ENCODE measurements at places on chromosomes 13 and 19.

DNA sequence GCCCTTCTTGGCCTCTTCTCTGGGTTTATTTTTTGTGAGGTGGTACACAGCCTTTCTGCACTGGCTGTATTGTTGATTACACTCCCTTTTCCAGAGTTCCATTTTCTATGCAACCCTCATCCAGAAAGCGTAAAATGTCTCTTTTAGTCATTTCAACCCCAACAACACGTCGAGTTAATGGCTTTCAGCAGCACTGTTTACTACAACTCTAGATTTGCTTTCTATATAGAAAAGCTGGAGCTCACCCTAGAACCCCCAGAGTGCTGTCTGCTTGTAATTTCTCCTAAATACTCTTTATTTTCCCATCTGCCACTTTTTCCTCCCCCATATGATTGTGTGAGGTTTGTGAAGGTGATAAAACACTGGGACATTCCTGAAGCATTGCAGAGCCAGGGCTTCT lies 148.9 kb upstream of the TMTC4 start:
- no peak for DNase-seq

- no peak for DNase-seq
Measured at GRCh38 chr13:35953537-35954206, 177.5 kb downstream of the DCLK1 start.

DNA sequence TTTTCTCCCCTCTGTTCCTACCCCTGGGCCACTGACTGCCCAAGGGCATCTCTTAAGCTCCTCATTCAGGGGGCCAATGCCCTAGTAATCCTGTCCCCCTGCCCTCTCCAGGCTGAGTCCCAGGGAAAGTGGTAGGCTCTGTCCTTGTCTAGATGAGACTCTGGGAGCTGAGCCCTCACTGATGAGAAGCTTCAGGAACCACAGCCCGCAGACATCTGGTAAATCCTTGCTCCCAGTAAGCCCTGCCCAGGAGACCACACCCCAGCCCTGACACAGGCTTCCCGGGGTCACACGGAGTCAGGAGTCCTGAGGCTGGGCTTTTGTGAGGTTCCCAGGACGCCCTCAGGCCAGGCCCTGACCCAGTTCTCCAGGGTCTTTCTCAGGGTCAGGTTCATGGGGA lies 1.9 kb downstream of the CEACAM4 start:
- DNase-seq, result peak; percentile 45

GRCh38 chr19:35498220-35498619 lies 8.0 kb upstream of the KRTDAP start:
- no peak for DNase-seq

- no peak for DNase-seq
Measured at GRCh38 chr13:44876782-44877324, 112.4 kb downstream of the NUFIP1 start.

GRCh38 chr13:34416971-34417380 lies 525.1 kb upstream of the NBEA start:
- no peak for DNase-seq
